ENCODE measurements at places on chromosomes 5 and 9.

- no peak for DNase-seq
These were observed 5.9 kb downstream of the MATR3 start for GRCh38 chr5:139299486-139299885.

GRCh38 chr5:90965110-90965685 is 406.6 kb downstream of the ADGRV1 start:
- DNase-seq: no peak

DNA sequence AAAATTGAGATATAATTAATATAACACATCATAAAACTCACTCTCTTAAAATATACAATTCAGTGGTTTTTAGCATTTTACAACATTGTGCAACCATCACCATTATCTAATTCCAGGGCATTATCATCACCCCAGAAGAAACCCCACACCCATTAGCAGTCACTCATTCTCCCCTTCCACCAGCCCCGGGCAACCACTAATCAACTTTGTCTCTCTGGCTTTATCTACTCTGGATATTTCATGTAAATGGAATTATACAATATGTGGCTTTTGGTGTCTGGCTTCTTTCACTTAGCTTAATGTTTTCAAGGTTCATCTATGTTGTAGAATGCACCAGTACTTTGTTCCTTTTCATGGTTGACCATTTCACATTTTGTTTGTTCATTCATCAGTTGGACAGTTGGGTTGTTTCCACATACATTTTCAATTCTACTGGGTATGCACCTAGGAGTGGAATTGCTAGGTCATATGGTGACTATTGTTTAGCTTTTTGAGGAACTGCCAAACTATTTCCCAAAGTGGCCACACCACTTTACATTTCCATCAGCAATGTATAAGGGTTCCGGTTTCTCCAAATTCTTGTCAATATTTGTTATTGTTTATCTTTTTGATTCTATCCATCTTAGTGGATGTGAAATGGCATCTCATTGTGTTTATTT is 62.4 kb downstream of the MARCHF3 start:
- DNase-seq: no peak

GRCh38 chr5:139633295-139634027 is 14.7 kb upstream of the CXXC5 start:
- DNase-seq: peak; percentile 38

DNA sequence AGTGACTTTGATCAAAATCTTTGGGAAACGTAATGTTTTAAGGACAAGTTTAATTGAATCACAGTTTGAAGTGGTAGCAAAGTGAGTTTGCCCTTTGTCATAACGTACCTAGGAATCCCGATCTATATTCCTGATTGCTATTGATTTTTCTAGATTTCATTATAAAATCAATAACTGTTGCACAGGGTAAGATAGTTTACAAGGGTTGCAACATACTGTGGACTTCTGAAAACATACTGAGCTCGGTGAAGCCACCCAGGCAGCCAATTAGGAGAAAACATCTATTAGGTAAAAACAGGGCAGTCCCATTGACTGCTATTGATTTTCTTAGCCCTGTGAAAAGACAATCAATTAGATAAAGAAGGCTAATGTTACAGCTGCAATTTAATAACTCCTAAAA is 659.9 kb downstream of the ISL1 start:
- DNase-seq: no peak

- DNase-seq: no peak
These were observed 42.1 kb downstream of the TLR4 start for GRCh38 chr9:117746263-117746662.

DNA sequence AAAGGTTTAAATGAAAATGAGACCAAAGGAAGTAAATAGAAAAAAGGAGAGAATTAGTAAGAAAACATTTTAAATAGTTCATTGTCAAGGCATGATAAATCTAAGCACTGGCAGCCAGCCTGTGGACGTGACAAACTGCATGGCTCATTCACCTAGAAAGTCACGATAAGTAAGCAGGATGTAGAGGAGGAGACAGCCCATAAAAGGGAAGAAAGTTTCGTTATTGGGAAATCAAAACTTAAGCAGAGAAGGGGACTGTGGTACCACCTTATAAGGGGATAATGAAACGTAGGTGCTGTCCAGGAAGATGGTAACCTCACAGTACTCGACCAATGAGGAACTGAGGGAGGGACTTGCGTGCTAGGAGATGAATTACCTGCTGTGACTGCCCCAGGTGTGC is 494.5 kb upstream of the GRAMD2B start:
- no peak for DNase-seq

DNA sequence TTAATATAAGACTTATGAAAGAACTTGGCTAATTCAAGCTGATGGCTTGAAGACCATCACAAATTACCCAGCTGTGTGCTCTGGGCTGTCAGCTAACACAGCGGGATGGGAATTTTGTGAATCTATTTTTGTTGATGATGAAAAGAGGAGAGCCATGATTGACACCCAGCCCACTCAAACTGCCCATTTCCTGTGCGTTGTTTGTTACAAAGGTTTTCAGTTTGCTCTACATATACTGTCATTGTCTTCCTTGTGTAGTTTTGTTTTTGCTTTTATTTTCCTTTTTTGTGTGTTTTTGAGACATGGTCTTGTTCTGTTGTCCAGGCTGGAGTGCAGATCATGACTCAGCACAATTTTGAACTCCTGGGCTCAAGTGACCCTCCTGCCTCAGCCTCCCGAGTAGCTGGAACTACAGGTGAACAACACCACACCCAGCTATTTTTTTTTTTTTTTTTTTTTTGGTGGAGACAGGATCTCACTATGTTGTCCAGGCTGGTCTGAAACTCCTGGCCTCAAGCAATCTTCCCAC is 400.3 kb downstream of the ICE1 start:
- DNase-seq: no peak

DNA sequence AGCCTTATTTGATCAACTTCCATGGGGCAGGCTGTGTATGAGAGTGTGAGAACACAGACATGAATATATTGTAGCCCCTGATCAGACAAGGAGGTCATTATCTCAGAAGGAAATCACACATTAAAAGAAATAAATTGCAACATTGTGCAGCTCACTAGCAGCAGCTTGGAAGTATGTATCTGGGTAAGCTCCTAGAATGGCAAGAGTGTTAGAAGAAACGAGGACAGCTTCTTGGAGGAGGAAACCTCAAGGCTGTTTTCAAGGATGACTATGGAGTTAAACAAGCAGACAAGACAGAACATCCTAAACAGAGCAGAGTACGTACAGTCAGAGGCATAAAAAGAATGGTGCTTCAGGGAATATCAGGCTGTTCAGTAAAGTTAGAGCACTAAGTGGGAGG is 511.0 kb downstream of the SLCO4C1 start:
- DNase-seq: no peak

- DNase-seq: no peak
These were observed 290.8 kb downstream of the MSX2 start for GRCh38 chr5:175015028-175015685.

GRCh38 chr5:171801-172331 is 19.4 kb upstream of the LRRC14B start:
- no peak for DNase-seq

GRCh38 chr9:4433379-4433778 is 56.9 kb upstream of the SLC1A1 start:
- DNase-seq: no peak

DNA sequence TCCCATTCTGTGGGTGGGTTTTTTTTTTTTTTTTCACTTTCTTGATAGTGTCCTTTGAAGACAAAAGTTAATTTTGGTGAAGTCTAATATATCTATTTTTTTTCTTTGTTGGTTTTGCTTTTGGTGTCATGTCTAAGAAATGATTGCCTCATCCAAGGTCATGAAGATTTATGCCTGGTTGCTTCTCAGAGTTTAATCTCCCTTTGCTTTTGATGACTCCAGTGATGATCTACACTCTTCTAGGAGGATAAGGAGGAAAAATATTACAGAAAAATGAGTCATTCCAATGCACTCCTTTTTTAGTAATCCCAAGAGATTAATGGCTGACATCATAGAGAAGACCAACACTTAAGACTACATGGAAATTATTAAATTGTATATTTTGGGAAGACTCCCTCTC is 79.7 kb upstream of the ICE1 start:
- no peak for DNase-seq

GRCh38 chr5:126188804-126189203 is 234.4 kb upstream of the GRAMD2B start:
- no peak for DNase-seq

- DNase-seq: no peak
These were observed 20.1 kb downstream of the LHFPL2 start for GRCh38 chr5:78628270-78628992.

DNA sequence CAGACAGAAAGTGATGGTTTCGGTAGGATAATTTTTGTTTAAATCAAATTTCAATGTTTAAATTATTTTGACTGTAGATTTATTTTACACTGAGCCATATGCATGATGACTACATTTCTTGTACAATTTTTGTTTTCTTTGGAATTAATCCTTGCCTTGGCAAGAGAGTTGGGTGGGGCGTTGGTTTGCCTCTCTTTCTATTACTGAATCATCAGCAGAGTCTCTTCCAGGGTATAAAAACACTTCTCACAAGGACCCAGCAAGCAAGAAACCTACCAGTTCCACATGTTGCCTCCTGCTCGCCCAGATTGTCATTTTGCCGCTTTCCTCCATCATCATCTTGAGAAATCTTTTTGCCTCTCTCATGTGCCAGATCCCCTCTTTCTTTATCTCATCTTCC is 455.0 kb upstream of the DMAC1 start:
- no peak for DNase-seq

DNA sequence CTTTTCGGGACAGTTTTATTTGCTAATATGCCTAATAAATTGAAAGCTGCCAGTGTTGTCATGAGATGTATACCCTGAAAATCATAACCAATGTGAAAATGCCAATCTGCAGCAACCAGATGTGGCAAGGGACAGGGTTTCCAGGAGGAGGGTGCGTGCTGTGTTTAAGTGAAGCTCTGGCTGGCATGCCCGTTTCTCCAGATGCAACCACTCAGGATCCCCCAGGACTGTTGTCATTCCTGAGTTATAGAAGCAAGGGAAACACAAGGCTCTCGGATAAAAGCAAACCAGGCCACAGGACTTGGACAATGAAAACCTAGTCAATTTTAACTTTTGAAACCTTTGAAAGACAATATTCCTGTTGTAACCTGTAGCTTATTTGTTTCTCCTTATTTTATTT is 360.2 kb downstream of the SLIT3 start:
- no peak for DNase-seq

DNA sequence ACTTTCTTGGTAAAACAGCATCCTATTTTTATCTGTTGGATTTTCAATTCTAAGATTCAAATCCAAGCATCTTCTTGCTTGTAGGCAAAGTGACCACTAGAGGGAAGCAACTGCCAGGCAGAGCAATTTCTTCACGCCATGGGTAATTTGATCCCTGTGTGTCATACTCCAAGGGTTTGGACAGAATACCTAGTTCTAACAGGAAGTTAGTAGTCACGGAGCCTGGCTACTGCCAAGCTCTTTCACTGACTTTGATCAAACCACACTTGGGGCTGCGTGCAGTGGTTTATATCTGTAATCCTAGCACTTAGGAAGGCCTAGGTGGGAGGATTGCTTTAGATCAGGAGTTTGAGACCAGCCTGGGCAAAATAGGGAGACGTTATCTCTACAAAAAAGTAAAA is 473.6 kb upstream of the TNC start:
- no peak for DNase-seq

GRCh38 chr5:172015346-172015745 is 8.9 kb upstream of the FBXW11 start:
- no peak for DNase-seq

DNA sequence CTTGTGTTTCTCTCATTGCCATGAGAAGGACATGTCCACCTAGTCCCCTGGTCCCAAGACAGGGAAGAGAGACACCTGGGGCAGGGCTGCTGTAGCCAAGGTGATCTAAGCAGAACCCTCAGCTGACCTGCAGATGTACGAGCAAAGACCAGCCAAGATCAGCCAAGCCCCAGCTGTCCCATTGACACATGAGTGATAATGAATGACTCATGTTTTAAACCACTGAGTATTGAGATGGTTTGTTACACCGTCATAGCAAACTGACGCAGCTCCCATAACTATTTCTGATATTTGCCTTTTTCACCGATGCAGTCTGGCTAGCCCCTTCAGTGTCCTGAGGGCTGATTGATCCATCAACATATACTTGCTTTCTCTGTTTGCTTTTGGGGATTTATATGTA is 6.7 kb downstream of the OR1K1 start:
- no peak for DNase-seq

DNA sequence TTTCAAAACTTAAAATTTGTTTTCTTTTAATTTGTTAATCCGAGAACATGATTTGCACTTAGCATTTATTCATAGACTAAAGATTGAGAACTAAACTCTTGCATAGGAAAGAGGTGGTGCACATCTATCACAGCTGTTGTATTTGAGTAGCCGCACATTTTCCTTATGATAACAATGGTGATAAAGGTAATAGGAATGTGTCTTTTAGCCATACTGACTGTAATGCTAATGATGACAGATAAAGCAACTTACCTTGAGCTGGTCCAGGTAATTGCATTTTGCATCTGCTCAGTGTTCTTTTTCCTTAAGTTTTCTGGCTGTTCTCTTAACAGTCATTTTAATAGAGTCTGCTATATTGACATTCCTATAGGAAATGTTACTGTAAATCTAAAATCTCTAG is 19.0 kb downstream of the PHAX start:
- DNase-seq: no peak

DNA sequence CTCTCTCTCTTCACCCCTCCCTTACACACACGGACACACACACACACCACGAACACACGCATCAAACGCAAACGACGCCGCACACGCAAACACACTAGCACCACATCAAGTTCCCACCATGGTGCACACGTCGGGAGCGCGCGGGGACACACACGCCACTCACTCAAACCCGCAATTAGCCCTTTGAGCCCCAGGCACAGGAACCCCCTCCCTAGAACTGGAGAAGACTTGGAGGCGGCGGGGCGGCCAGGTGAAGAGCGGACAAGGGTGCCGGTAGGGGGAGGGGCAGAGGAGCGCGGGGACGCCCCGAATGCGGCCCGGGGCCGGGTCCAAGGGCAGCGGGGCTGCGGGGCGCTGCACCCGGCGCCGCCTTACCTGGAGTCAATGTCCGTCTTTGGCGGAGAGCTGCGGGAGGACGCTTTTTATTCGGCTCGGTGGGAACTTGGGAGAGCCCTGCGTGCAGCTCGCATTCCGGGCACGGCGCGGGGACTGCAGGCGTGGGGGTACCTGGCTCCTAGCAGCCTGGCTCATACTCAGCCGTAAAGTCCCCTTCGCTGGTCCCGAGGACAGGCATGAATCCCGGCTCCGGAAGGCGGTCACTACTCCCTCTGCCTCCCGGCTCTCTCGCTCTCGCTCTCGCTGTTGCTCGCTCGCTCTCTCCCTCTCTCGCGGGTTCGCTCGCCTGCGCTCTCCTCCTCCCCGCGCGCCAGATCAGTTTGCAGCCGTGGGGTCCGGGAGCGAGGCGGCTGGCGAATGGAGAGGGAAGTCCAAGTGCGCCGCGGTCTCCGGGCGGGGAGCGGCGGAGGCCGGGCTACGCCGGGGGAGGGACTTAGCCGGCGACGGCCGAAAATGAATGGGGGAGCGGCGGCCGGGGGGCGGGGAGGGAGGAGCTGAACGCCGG is at the start of gene BRINP1:
BRINP1 (minus strand) TSS at position 755 of the 901 bp plus-strand sequence. CDS start 56,080 bp downstream, outside the sequence.
- DNase-seq: no peak

- no peak for DNase-seq
These were observed 51.3 kb upstream of the GRIA1 start for GRCh38 chr5:153439130-153439529.

- DNase-seq: no peak
These were observed 200.4 kb downstream of the CDH10 start for GRCh38 chr5:24444414-24444813.

Measured in stimulated activated CD8-positive, alpha-beta memory T cell treated with anti-CD3 and anti-CD28 coated beads, Interleukin-4, amount 100 ng/mL, for 4 hours (primary cell).